ENCODE measurements at places on chromosomes 6 and 20.
A peak's percentile ranks its signal among the peaks of the same experiment; 100 is the strongest.

GRCh38 chr20:58813369-58813768 lies 37.3 kb downstream of the GNAS-AS1 start:
- no peak for DNase-seq

DNA sequence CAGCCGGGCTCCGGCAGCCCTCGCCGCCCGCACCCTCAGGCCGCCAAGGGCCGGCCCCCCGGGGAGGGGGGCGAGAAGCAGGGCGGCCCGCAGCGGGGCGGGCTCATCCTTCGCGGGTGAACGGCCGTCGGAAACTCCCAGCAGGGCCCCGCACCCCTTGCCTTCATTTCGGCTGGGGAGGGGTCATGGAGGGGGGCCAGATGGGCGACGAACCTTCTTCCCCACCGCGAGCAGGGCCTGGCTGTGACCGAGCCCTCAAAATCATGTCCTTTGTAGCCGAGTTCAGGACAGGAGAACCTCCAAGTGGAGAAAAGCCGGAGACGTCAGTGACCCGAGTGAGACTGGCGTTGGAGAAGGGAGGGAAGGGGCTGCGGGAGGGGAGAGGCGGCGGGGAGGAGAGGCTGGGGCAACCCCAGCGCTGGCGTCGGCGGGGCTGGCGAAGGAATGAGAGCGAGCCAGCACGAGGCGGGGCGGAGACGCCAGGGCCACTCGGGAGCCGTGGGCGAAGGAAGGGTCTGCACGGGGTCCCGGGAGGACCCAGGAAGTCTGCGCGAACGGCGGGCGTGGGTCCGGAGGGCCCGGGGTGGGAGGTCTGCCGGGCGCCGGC lies 571 bp upstream of the FOXC1 start:
- DNase-seq: peak; percentile 26

DNA sequence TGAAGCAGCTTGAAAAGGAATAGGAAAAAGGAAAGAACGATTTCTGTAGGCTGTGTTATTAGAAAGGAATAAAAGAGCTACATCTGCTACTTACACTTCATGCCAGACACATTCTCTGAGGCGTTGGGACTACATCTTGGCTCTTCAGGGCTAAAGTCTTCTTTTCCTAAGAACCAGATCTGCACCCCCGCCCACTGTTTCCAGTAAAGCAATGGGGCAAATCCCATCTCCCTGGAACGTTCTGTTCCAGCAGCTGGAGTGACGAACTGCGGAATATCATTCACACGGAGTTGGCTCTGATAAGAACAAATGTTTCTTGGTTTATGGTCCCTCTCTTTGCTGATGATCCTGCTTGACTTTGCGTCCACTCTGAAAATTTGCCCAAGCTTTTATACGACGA lies 26.9 kb downstream of the FAM50B start:
- no peak for DNase-seq

DNA sequence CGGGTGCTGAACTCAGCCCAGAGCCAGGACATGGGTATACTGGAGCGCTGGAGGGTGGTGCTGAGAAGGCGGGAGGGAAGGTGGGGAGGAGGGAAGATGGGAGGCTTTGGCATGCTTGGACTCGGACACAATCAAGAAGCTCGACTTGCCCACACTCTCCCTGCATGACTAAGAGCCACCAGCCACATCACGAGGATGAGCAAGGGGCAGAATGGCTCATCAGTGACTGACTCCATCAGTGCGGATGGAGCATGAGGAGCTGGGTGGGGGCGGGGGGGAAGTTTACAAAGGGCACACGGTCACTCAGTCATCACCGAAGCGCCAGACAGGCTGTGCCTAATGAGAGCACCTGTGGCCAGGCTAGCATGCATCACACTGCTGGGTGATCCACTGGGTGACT lies 222.8 kb downstream of the KIF16B start:
- no peak for DNase-seq

DNA sequence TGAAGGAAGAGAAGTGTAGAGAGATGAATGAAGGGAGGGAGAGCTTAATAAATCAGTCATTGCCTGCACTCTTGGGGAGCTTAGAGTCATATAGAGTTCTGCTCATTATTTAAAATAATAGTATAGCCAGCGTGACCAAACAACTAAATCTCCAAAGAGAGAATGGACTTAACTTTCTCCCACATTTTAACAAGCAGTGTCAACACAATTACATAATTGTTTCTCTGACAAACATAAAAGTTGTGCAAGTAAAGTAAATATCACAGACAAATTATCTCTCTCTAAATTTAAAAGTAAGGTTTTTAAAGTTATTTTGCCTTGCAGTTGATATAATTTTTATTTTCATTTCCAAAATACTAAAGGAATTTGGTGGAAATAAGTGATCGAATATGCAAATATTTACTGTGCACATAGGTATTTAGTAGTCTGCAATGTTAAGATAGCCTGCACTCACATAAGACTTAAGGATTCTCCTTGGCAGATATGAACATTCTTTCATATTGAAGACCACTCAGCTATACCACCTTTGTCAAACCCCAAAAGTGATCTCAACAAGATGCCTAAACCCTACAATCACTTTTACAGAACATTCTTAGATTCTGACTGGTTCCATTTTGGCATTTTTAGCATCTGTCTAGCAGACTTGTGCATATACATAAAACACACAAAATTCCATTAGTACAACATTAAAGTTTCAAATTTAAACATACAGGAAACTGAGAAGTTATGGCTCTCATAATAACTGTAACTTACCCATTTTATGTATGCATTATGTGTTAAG lies 67.7 kb downstream of the KIF6 start:
- no peak for DNase-seq

- peak; percentile 76 for DNase-seq
Measured at GRCh38 chr6:97978855-97979271, 695.8 kb upstream of the MMS22L start.

DNA sequence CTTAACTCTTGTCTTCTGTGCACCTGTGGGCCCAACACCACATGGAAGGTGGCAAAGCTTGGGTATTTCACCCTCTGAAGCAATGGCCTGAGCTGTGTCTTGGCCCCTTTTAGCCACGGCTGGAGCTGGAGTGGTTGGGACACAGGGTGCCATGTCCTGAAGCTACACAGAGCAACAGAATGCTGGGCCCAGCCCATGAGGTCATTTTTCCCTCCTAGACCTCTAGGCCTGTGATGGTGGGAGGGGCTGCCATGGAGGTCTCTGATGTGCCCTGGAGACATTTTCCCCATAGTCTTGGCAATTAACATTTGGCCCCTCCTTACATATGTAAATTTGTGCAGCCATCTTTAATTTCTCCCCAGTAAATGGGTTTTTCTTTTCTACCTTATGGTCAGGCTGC lies 620.8 kb downstream of the RFPL4B start:
- DNase-seq: no peak

DNA sequence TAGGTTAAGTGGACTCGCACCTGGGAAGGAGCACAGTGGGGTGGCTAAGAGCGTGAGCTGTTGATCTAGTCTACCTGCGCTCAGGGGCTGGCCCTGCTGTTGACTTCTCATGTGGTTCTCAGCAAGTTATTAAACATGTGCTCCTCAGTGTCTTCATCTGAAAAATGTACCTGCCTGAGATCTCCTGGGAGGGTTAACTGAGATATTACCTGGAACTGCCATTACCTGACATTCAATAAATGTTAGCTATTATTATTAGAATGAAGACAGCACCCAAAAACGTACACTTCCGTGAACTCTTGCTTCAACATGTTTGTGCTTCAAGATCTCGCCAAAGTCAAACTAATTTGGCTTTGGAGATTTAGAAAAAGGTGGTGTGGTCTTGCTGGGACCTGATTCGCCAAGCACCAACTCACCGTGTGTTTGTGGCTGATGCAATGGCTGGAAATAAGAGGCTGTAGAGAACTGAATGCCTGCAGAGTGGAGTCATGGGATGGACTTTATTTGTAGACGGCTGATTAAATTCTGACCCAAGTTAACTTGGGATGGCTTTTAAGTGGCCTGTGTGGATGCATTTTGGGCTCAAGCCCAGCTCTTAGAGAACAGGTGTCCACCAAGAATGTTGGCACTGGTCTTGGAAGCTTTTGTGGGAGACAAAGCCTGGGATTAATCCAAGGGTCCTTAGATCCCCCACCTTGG lies 692.9 kb downstream of the QKI start:
- no peak for DNase-seq

DNA sequence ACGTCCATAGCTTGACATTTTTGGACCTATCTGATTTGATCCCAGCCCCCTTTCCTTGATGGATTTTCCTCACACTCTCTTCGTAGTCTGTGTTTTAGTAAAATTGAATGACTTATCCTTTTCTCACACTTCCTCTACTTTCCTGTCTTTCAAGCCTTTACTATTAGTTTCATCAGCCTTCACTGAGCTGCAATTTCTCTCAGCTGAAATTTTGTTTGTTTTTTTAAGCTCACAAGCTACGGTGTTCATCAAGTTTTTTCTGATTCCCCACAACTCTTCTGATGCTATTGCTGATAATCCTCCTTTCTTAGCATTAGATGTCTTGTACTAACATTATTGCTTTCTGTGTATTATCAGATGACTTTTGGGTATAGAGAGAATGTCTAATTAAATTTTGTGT lies 263.7 kb downstream of the TBX18 start:
- no peak for DNase-seq

GRCh38 chr20:63442100-63442493 lies 30.4 kb downstream of the KCNQ2 start:
- DNase-seq: no peak

DNA sequence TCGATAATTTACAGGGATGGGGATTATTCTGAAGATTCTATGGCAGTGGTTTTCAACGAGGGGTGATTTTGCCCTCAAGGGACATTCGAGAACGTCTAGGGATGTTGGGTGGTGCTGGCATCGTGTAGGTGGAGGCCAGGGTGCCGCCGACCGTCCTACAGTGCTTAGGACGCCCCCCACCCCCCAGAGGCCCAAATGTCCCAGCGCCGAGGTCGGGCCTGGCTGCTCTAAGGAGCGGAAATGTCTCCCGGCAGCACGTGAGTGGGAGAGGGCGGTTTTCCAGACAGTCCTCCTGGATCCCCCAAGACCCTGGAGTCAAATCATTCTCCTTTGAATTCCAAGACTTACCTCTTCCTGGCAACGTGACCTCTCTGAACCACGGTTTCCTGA lies 101.9 kb downstream of the CDH4 start:
- no peak for DNase-seq

- DNase-seq: no peak
Measured at GRCh38 chr6:87798393-87799278, 96.6 kb upstream of the AKIRIN2 start.

DNA sequence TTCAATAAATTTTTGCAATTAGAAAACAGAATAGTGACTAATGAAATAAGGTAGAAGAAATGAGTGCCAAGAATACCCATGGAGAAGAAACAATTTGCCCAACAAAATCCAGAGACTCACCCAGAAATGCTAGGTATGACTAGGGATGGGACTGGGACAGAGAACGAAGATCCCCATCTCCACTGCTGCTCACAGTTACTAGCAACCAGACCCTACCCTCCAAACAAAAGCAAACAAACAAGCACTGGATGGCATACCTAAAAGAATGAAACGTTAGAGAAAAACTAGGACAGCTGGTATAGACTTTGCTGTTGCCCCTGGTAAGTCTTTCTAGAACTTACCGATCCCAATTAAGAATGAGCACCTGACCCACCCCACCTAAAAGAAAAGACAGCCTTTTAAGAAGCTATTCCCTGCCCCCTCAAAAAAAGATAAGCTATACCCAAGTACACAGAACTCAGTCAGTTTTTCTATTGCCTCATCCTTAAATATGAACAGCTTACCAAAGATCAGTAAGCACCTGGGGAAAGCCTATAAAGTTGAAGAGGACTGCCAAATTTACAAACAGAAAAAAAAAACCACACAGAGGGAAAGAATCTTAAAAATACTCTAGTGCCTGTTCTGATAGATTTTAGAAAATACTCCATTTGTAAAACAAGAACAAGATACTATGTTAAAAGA lies 31.7 kb downstream of the REPS1 start:
- DNase-seq: no peak

DNA sequence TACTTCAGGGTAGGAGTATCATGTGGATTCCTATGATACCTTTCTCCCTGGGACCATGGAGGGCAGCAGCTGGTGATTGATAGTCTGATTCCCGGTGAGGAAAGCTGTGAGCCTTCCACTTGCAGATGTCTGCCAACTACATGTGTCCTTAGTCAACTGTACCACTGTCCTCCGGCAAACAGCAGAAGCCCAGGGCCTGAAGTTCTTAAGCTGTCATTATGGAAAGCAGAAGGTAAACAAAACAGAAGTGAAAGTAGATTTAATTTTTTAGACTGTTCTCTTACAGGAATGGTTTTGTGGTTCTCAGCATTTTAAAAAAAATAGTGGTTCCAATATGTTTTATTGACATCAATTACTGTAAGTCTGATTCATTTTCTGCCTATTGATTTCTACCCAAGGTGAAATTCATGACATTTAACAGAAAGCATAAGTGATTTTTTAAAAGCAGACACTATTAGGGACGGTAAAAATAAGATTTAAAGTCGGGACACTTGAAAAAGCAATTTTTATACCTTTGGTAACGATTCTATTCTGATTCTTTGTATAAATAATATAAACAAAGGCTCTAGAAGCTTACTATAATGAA lies 36.6 kb downstream of the PTPN1 start:
- no peak for DNase-seq

DNA sequence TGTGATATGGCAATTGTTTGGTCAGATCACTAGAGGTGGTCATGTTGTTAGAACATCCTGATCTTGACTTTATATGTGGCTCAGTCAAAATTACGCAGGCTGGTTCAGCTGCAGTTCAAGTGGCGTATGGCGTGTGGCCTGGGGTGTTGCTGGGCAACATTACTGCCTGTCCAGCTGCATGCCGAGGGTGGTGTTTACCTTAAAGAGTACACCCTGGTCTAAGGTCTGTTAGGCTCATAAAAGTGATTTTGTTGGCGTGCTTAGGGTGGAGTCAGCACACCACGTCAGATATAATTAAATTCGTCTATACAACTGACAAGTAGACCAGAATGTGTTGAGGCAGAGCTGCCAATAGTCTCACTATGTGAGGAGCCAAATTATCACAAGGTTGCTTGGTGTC lies 55.6 kb upstream of the NEDD9 start:
- DNase-seq: peak; percentile 91

DNA sequence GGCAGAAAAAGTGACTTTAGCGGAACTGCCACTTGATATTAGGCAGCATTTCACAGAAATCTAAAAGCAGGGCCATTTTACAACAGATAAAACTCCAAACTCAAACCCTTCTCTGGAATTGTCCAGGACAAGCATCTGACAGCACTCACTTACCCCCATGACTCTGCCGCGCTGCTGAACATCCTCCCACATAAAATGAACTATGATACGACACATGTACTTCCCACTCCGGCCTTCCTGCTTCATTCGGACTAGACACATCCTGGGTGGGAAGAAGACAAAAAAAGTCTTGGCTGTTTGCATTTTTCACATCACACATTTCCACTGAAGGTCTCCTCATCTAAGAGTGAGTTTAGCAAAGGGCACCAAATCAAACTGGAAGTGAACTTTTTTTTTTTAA lies 54.8 kb upstream of the FAM83C start:
- DNase-seq: no peak

DNA sequence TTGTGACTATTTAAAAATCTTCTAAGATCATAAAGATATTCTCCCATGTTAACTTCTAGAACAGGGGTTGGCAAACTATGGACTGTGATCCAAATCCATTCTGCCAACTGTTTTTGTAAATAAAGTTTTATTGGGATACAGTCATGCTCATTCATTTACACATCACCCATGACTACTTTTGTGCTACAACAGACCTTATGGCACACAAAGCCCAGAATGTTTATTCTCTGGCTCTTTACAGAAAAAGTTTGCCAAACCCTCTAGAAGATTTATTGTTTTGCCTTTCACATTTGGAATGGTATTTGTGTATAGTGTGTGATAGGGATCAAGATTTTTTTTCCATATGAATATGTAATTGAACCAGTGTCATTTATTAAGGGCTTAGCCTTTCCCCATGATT lies 341.7 kb downstream of the CD83 start:
- DNase-seq: no peak

All from NCI-H2029 (cell line).